ENCODE measurements at places on chromosomes 4 and X.

DNA sequence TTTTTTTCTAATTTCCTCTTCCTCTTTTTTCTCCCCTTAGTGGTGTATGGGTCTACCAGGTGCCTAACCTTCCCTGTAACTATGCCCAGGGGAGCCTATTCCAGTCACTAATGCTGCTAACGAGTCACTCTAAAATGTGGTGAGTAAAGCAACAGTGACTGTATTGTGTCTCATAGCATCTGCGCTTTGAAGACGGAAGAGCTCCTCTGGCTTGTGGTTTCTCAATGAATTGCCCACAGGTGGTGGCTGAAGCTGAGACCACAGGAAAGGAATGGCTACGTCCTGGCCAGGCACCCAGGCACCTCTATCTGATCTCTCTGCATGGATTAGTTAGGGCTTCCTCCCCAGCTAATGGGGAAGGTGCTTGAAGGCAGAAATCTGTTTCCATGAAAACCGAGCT lies 763.5 kb upstream of the FRG1 start:
- no peak for DNase-seq

DNA sequence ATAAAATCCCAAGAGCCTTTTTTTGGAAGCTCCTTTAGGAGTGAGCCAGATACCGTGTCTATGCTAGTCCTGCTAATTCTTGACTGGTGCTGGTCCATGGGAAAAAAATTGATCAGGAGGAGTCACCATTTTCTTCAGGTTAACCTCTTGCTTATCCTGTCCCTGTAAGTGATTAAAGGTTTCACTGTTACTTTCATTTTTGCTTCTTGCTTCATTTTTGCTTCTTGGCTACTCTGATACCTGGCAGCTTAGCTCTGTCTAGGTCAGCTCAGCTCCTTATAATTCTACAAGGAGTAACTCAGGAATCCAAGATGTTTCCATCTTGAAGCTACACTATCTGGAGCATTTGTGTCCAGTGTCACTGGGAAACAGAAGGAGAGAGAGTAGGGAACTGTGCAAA lies 45.7 kb downstream of the AFM start:
- no peak for DNase-seq

- DNase-seq = no peak
Measured at GRCh38 chr4:125115941-125116340, 198.8 kb upstream of the FAT4 start.

DNA sequence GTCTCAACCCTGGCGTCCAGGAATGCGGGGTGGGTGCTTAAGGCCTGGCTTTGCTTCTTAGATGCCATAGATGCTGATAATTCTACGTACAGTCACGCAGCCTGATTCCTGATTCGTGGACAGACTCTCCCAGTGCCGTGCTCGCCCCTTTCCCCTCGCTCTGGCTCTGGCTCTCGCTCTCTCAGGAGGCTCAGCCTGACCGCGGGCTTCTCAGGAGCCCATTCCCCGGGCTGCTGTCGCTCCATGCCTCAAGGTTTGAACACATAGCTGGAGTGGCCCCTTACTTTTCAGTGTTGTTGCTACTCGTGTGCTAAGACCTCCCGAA lies 59.2 kb upstream of the ZC4H2 start:
- DNase-seq = no peak

GRCh38 chrX:18422886-18423285 lies 2.5 kb upstream of the CDKL5 start:
- no peak for DNase-seq

GRCh38 chr4:111501946-111502345 lies 643.3 kb upstream of the FAM241A start:
- DNase-seq = no peak

- no peak for DNase-seq
Measured at GRCh38 chr4:84644087-84644486, 61.2 kb downstream of the CDS1 start.

DNA sequence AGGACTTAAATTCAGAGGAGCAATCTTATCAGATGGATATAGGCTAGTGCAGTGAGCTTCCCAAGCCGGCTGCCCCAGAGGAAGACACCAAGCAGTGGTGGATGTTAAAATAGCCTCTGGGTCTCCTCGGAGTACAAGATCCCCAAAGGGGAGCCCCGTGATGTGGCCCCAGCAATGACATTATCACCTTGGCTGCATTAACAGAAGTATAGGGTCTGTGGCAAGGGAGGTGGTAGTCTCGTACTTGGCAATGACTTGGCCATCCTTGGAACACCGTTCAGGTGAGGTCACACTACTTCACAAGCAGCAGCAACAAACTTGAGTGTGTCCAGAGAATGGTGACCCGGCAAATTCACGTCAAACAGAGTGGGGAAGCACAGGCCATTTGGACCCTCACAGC lies 67.8 kb downstream of the PSAPL1 start:
- no peak for DNase-seq

- no peak for DNase-seq
Measured at GRCh38 chr4:177177541-177178081, 132.1 kb upstream of the NEIL3 start.

GRCh38 chr4:54527532-54527931 lies 130.2 kb upstream of the KIT start:
- DNase-seq = no peak

GRCh38 chrX:140967036-140967435 lies 35.4 kb upstream of the SPANXB1 start:
- no peak for DNase-seq

GRCh38 chrX:11367609-11368430 lies 74.6 kb downstream of the AMELX start:
- DNase-seq = no peak

- DNase-seq = no peak
Measured at GRCh38 chr4:88211473-88212252, 53.2 kb upstream of the ABCG2 start.

- DNase-seq = no peak
Measured at GRCh38 chr4:36274158-36274557, 7.3 kb upstream of the DTHD1 start.

- DNase-seq = peak; percentile 61
Measured at GRCh38 chr4:2788532-2789103, 4.3 kb upstream of the SH3BP2 start.

DNA sequence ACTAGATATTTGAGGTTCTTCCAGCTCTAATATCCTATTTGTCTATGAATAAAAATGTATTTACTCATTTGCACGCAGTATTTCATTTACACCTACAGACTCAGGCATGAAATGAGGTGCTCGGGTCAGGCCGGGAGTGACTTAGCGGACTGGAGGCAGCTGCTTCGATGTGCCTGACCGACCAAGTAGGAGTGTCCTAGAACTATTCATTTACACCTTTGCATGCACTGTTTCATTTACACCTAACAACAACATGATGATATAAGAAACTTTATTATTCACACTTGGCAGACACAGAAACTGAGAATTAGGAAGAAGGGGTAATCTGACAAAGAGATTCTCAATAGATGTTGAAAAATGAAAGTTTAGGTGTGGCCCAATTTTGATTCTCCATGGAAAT lies 28.7 kb upstream of the FAT1 start:
- DNase-seq = no peak

DNA sequence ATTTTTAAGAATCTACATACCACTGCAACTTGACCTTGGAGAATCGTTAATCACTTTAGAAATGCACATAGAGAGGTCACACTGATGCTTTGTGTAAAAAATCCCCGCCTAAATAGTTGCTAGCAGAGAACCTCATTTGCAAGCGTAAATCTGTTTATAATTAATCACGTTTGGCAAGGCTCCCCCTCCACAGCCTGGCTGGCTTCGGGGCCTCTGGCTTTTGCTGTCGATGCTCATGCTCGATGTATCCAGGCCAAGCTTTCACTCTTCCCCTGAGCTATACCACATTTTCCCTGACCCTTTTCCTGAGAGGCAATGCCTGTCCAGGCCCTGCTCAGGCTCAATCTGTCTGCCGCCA lies 23.4 kb downstream of the CYTL1 start:
- DNase-seq = no peak

GRCh38 chr4:39637586-39638353 lies 895 bp downstream of the SMIM14 start:
- peak; percentile 71 for DNase-seq

DNA sequence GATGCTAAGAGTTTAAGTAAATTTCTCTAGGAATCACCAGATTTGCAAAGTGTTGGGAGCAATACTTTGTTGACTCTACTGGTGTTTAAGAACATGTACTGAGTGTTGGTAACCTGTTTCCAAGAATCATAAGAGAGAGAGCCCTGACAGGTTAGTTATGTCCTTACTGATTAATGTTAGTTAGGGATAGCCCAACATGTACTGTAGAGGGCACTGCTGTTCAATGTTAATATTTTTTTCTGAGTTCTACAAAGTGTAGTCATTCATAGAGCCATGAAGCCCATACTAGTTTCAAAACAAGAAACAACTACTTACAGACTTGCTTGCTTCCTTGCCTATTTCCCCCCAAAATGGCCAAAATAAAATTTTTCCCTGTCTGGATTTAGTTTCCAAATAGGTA lies 11.9 kb downstream of the TMPRSS11D start:
- DNase-seq = no peak

- no peak for DNase-seq
Measured at GRCh38 chr4:140091305-140091704, 62.7 kb downstream of the MAML3 start.

- no peak for DNase-seq
Measured at GRCh38 chr4:133188433-133189146, 39.5 kb downstream of the PCDH10 start.

DNA sequence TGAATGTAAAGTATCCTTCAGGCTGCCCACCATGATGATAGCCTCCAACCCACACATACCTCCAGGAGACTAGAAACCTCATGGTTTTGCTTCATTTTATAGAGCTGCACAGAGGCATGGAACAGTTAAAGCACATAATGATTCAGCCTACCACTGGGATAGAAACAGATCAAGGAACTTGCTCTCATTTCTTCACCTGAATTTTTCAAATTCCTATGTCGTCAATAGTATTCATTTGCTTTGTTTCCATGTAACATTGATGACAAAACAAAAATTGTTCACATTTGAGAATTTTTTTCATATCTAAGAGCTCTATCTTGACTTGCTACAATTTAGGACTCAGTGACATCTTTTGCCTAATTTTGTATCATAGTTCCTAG lies 51.5 kb upstream of the ATOH1 start:
- DNase-seq = no peak
